Umbilical cord (tissue), 2 donors: ENCODE measurements at places on chromosomes 4 and X. TPM values are rescaled to one million over a fixed set of nuclear protein-coding genes. Genes with fewer than 3 reads are reported as not detected.

- no peak for DNase-seq
Observed at GRCh38 chrX:99242001-99242400, 1168.1 kb downstream of the PCDH19 start.

BANK1 gene
- 15.9 TPM for total RNA-seq

DNA sequence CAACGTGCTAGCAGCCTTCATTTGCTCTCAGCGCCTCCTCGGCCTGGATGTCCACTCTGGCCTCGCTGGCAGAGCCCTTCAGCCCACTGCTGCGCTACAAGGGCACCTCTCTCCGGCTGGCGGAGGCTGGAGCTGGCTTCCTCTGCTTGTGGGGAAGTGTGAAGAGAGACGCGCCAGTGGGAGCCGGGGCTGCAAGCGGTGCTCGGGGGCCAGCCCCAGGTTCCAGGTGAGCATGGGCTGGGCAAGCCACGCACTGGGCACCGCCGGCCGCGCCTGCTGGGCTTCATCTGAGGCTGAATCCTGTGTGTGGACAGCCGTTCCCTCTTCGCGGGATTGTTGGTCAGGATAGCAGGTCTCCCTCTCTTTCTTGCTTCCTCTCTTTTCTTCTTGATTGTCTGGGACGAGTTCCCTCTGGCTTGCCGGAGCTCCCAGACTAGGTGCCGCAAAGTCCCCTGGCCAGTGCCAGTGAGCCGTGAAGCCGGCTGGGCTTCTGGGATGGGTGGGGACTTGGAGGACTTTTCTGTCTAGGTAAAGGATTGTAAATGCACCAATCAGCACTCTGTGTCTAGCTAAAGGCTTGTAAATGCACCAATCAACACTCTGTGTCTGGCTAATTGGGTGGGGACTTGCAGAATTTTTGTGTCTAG is 165.0 kb downstream of the HEPH start:
- DNase-seq, result no peak

DNA sequence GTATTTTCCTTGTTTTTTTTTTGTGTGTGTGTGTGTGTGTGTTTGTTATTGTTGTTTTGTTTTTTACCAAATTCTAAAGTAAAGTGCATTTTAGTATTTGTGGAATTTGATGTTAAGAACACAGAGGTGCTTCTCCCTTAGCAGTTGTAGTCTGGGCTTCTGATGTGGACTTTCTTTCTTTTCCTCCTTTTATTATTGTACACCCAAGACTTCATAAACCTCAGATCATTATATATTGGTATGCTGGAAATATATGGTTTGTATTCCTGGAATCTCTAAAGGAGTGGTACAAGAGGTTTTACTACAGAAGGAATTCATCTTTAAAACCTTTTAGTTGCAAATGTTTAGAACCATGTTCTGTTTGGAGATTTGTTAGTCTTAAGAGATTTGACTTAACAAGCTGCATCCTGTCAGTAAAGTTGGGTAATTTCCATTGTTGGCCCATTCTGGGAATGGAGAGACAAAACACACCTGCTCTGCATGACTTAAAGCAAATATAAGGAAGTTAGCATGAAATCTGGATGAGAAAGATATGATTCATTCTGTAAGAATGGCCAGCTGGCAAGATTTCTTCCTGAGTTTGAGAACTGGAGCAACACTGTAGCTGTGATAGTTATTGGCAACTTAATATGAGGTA is 64.0 kb downstream of the SMAD1 start:
- peak; percentile 71 for DNase-seq

DNA sequence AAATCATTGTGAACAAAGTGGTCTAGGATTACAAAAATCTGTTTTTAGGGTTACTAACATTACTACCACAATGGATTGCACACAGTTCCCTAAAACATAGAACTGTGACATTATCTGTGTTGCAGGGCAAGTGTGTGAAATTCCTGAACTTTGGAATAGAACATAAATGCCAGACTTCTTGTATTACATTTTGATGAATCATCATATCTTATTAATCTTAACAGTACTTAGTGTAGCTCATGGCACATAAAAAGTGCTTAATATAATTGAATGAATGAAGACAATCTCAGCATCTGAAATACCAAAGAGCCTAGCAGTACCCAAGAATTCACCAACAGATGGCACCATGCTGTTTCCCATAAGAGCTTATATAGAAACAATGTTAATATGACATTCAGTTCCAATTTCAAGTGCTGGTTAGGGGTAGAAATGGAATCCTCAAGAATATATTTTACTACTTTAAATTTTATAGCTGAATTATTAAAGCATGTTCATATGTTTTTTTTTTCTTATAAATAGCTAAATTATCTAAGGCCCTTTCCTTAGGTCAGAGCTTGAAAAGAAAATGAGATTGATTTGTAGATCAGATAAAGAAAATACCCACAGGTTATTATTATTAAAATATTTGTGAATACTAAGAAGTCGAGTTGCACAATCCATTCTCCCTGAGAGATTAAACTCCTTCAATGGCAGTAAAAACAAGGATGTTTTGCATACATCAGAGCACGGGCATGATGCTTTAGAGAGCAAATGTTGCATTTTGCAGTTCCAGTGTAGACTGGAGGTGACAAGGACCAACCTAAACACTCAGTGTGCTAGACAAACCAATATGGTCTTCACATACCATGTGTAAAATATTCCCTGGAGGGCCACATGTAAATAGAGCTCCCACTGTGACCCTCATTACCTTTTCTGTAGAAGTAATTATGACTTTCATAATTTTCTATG is 25.7 kb upstream of the SHISA3 start:
- peak; percentile 68 for DNase-seq

ZCCHC13 gene
- total RNA-seq, result not detected

DNA sequence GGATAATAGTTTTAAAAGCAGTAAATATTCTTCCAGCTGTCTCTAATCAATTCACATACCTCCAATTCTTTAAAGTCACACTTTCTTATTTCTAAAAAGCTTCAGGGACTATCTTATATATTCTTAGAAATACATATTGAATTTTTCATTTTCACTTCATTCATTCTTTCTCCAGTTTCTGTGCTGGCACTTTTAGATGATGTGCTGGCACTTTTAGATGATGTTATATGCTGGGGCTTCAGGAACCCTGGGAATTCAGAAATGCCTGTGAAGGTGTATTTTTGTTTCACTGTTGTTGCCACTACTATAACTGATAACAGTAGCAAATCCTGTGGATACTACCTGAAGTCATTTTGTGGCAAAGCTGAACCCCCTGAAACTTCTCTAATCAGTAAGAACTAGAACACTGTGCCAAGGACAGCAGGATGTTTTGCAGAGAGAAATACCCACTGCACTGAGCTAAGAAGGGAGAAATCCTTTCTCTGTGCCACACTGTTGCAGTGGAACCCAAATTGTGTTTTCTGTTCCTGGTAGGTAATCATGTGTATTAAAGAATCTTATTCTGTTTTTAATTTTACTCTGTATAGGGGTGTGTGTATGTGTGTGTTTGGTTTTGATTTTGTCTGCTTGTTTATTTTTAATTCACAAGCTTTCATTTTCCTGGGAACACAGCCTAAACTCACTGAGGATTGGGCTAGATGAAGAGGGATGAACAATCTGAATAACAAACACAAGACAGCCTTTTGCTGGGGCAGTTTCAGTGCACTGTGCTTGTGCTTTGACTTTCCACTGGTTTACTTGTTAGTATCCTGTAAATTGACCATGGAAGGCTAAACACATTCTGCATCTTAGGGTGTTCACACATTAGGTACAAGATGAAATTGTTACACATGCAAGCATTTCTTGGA is 898.3 kb downstream of the CCSER1 start:
- DNase-seq, result no peak

GABRB1 gene
- not detected for total RNA-seq

TMEM271 gene
- not detected for total RNA-seq

GRCh38 chr4:174540175-174540574 is 17.9 kb upstream of the HPGD start:
- DNase-seq, result no peak
